Heart left ventricle (tissue), 16 donors: ENCODE measurements at places on chromosomes 7 and 10. TPM values are rescaled to one million over a fixed set of nuclear protein-coding genes. Genes with fewer than 3 reads are reported as not detected.

Gene ABCB1
- 2.5 TPM for polyA plus RNA-seq

Gene NPTX2
- 4.8 TPM for polyA plus RNA-seq

Gene STMP1
- polyA plus RNA-seq: 27.0 TPM

Gene JAKMIP3
- polyA plus RNA-seq: 0.06 TPM

Gene RPEL1
- not detected for polyA plus RNA-seq

Gene A1CF
- polyA plus RNA-seq: not detected

Gene GFRA1
- polyA plus RNA-seq: 1.2 TPM

Gene FERD3L
- not detected for polyA plus RNA-seq

Gene C10orf67
- 0.27 TPM for polyA plus RNA-seq

Gene CHRM2
- 22.2 TPM for polyA plus RNA-seq

Gene EBF3
- 4.3 TPM for polyA plus RNA-seq

Gene ZNF783
- polyA plus RNA-seq: 3.3 TPM

Gene DDIT4
- 59.4 TPM for polyA plus RNA-seq

Gene PLEKHS1
- polyA plus RNA-seq: not detected

Gene SPACDR
- 0.78 TPM for polyA plus RNA-seq

Gene FAM25A
- not detected for polyA plus RNA-seq

Gene RBP4
- 5.5 TPM for polyA plus RNA-seq

Gene KLF14
- not detected for polyA plus RNA-seq

Gene AGR2
- polyA plus RNA-seq: not detected

Gene FBXO24
- 0.14 TPM for polyA plus RNA-seq

Gene BLVRA
- polyA plus RNA-seq: 55.5 TPM

Gene OPALIN
- not detected for polyA plus RNA-seq

Gene PNLIP
- not detected for polyA plus RNA-seq

Gene CYP3A4
- not detected for polyA plus RNA-seq

Gene BLNK
- 0.80 TPM for polyA plus RNA-seq

Gene AKR1C3
- 17.5 TPM for polyA plus RNA-seq

Gene CYP3A7
- polyA plus RNA-seq: not detected

Gene UNCX
- not detected for polyA plus RNA-seq

Gene KIAA1549
- 1.4 TPM for polyA plus RNA-seq

Gene NUDT13
- 5.8 TPM for polyA plus RNA-seq

Gene SOSTDC1
- 0.07 TPM for polyA plus RNA-seq

Gene TSPAN15
- polyA plus RNA-seq: 10.5 TPM

Gene RHEB
- polyA plus RNA-seq: 153 TPM

Gene ZSWIM8
- polyA plus RNA-seq: 64.6 TPM

Gene LRRD1
- not detected for polyA plus RNA-seq

Gene NPC1L1
- polyA plus RNA-seq: 0.03 TPM

Gene AGAP9
- 1.9 TPM for polyA plus RNA-seq

Gene VIPR2
- polyA plus RNA-seq: 3.3 TPM

Gene TRIM73
- 0.55 TPM for polyA plus RNA-seq

Gene AMZ1
- 0.04 TPM for polyA plus RNA-seq
